ENCODE measurements at places on chromosomes 2 and 18.

- DNase-seq: no peak
Observed at GRCh38 chr2:155546721-155547555, 785.6 kb downstream of the NR4A2 start.

DNA sequence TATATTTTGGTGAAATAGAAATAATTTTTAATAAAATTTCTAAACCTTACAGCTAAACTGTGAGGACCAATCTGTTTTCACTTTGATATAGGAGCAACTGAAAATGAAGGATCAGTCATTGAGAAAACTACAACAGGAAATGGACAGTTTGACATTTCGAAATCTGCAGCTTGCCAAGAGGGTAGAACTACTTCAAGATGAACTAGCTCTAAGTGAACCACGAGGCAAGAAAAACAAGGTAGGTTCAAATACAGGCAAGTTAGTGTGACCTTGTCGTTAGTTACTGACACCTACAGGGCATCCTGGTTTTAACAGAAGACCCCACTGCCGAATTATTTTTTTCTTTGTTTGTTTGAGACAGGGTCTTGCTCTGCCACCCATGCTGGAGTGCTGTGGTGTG lies 75.5 kb upstream of the STON1 start:
- DNase-seq: no peak

DNA sequence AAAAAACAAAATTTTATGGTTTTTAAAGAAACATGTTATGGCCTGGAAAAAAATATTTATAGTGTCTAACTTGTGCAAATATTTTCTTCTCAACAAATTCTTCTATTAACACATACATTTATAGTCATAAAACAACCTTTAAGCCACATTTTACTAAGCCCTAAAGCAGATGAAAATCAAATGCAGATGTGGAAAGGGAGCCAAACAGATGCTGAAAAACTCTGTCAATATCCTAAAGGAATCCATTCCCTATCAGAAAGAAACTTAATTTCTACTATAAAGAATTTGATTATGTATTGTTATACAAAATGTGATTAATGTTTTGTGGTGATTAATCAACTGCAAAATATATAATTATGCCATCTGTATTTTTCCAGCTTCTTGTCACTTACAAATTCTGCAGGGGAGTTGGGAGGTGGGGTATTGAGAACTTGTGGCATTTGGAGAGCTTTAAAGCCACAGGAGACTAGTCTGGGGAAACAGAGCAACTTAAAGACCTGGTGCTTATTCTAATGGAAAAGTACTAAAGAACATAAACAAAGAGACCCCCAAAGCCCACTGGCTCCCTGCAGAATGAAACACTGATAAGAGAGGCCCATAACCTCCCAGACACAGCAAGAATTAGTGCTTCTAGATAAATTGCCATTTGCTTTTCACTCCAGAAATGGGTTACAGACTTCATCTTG lies 1721.0 kb upstream of the PIK3C3 start:
- no peak for DNase-seq

- DNase-seq: peak; percentile 66
Observed at GRCh38 chr2:233247744-233248143, 3.7 kb upstream of the ATG16L1 start.

GRCh38 chr2:73063909-73064875 lies 7.3 kb downstream of the SFXN5 start:
- peak; percentile 81 for DNase-seq

- DNase-seq: no peak
Observed at GRCh38 chr2:191434072-191434471, 188.9 kb downstream of the MYO1B start.

DNA sequence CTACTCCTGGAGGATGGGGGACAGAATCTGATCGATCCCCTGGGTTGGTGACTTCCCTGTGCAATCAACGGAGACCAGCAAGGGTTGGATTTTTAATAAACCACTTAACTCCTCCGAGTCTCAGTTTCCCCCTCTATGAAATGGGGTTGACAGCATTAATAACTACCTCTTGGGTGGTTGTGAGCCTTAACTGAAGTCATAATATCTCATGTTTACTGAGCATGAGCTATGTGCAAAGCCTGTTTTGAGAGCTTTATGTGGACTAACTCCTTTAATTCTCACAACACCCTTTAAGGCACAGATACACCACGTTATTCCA lies 844 bp downstream of the PROC start:
- no peak for DNase-seq

DNA sequence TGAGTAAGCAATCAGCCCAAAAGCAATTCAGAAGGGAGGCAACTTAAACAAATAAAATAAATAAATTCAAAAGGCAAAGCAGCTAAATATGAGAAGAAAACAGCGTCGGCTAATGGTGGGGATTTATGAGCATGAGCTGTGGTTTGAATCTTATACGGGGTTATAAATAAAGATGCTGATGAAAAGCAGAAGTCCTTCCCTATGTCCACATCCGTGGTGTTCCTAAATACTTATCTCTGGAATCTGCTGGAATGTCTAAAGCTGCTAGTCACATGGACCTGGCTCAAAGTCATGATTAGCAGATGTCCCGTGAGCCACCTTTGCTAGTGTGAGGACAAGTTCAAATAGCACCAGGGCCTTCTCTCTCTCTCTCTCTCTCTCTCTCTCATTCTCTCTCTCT lies 33.8 kb downstream of the SMIM21 start:
- no peak for DNase-seq

DNA sequence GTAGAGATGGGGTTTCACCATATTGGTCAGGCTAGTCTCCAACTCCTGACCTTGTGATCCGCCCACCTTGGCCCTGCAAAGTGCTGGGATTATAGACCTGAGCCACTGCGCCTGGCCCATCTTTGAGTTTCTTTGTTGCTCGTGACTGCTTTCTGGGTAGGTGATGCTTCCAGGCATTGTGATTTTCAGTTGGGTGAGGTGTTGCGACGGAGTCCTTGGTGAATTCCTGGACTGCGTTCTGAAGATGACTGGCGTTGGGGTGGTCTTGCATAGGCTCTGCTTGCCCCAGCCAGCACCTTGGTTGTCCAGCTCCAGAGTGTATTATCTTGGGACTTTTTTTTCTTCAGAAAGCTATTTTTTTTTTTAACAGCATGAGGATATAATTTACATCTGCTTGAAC lies 103.4 kb downstream of the DCDC2C start:
- DNase-seq: no peak

GRCh38 chr2:9308186-9308955 lies 101.8 kb downstream of the ASAP2 start:
- no peak for DNase-seq

- DNase-seq: no peak
Observed at GRCh38 chr2:196914867-196915460, 11.5 kb downstream of the PGAP1 start.

- no peak for DNase-seq
Observed at GRCh38 chr18:55550471-55550870, 37.5 kb downstream of the TCF4 start.

GRCh38 chr2:228839421-228839876 lies 431.6 kb downstream of the PID1 start:
- DNase-seq: no peak

DNA sequence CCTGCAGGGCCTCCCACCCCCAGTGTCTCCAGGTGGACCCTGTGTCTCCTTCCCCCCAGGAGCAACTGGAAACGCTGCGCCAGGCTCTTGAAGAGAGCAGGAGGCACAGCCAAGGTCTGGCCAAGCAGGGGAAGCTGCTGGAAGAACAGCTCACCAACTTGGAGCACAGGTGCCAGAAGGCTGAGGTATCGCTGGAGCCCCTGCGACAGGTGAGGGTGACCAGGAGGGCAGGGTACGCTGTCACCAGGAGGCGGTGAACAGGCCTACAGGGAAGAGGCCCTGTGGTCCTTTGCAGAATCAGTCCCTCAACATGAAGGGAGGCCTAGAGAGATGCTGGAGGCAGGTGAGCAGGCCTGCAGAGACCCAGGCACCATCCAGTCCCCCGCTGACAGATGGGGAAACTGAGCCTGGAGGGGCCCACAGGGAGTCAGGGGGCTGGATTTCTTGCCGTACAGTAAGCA lies 15.6 kb upstream of the SNED1 start:
- DNase-seq: no peak

DNA sequence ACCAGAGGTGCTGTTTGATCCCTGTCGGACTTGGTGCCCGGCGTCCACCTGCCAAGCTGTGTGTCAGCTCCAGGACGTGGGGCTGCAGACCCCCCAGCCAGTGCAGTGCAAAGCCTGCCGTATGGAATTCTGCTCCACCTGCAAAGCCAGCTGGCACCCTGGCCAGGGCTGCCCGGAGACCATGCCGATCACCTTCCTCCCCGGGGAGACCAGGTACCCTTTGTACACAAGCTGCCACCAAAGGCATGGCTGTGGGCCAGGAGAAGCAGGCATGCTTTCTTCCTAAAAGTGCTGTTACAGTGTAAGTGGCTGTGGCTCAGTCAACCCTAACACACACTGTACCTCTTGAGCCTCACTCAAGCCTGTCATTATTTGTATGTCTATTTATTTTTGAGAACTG lies 103.3 kb downstream of the RNF144A start:
- DNase-seq: no peak

DNA sequence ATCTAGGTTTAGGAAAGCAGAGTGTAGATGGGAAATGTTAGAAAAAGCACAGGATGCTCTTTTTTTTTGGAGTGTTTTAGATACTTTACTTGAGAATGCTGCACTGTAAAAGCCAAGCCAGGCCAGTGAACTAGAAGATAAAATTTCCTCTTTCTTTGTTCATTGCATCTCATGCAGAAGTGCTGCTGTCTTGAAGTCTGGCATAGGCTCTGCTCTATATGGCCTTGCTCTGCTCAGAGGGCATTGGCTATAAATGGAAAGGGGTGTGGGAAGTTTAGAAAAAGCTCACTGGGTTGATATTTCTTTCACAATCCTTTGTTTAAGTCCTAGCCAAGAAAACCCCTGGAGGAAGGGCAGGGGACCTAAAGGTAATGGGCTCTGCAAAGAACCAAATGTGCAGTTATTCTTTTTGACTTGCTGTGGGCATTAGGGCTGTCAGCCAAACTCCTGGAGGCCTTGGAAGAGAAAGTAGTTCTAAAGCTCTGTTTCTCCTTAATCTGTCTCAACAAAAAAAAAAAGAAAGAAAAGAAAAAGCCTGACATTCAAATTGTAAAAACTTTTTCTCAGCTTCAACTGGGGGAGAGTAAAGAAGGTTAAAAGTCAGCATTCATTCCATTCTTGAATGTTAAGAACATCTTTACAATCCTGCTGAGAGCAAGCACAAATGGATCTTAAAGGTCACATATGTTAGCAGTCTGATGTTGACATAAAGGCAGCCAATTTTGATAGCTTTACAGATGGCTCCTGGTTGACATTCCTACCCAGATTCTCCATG lies 338.3 kb downstream of the GULP1 start:
- no peak for DNase-seq

GRCh38 chr2:71303849-71304248 lies 27.7 kb upstream of the ZNF638 start:
- no peak for DNase-seq

DNA sequence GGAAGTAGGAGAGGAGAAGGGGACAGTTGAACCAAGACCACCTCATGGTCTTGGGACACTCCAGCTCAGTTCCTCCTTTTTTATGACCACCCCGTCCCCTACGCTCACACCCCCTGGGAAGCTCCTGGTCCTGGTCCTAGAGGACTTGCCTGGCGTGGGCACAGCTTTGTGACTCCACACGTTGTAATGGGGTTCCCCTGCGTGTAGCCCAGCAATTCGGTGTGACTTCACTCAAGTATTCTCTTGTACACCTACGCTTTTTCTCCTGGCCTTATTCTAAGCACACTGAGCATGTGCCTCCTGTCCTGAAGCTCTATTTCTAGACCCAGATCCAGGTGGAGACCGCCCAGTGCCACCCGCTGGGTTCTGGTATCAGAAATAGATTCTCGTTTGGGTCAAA lies 36.1 kb upstream of the B3GNT7 start:
- DNase-seq: no peak

DNA sequence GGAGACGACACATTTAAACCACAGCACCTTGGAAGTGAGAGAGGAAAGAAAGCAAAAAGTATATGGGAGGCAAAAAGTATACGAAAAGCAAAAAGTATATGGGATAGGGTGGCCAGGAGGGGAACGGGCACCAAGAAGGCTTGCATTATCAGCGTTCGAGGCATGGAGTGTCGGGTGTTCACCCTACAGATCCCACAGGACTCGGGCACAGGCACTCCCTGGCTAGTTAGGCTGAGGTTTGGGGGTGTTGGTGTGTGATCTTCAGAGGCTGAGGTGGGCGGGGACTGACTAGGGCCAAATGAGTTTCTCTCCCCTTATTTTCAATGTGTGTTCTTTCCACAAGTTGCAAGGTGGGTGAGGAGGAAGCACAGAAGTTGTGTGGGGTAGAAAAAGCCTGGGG lies 86.6 kb downstream of the EVA1A start:
- no peak for DNase-seq

DNA sequence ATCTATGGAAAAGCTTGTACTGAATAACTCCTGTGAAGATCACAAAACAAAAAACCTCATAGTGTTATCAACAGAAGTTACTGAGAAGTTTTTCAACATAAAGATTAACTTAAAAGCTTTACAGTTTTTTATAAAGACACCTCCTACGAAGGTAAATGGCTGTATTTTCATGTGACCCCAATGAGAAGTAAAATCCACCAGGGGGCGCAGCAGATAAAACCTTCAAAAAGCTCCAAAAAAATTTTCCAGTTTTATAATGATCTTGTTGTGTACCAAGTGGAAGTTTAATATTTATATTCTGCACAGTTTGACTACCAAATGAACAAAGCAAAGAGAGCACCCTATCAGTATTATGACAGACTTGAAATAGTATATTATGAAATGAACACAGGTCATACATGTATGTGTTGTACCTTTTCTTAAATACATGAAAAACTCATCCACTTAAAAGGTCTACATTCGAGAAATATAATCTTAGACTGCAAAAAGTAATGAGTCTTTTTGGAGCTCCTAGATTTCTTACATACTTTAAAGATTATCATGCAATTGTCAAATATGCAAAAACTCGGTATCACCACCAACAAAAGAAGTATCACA lies 38.5 kb downstream of the PNO1 start:
- no peak for DNase-seq

DNA sequence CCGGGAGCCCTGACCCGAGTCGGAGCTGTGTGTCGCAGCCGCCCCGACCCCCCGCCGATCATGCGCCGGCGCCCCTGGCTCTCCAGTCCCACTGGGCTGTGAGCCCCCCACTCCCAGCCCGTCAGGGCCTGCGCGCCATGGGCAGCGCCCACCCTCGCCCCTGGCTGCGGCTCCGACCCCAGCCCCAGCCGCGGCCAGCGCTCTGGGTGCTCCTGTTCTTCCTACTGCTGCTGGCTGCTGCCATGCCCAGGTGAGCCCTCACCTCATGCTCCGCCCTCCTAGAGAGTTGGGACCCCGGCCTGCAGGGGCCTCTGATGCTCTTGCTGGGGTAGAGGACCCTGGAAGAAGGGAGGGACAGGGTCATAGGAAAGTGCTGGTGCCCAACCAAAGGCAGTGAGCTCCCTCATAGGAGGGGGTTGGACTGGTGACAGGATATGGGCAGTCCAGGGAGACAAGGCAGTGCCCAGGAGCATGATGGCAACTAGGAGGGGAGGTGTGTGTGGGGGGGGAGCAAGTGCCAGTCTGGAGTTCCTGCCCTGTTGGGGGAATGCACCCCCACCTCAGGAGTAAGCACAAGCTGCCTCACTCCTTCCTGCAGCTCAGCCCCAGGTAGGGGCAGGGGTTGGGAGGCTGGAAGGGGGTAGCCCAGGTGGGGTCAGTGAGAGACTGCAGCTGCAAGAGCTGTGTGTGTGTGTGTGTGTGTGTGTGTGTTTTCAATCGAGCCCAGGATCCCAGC lies 375 bp downstream of the WNT10A start:
- DNase-seq: no peak
